ENCODE measurements at places on chromosomes 1 and 21.

GRCh38 chr1:247998811-247999210 is 14.6 kb upstream of the OR2L5 start:
- no peak for DNase-seq

GRCh38 chr1:51101976-51102375 is at the start of gene C1orf185:
Gene C1orf185 (plus strand): TSS chr1:51102228. CDS start chr1:51102234, 6 bp downstream.
- no peak for DNase-seq

DNA sequence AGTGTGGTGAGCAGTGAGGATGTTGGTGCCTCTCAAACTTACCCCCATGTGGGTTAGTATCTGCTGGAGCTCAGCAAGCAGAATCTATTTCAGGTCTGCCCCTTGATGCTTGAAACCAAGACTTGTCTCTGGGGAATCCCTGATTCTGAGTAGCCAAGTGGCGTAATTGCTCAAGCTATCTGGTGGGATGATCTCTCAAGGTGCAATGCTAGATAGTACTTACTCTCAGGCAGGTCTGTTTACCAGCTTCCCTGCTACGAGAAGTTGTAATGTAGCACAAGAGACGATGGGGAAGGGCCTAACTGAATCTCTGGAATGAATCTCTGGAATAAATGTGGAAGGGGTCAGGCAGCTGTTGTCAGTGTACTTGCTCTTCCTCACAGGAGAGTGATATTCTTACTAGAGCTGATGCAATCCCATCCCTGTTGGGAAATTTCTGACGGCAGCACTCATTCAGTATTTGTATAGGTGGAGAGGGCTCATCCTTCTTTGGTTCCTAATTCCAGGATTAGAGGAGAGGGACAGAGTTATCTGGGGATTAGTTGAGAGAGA is 65.4 kb downstream of the MACF1 start:
- DNase-seq: peak; percentile 55

- DNase-seq: no peak
Observed at GRCh38 chr1:104403883-104404282, 654.2 kb downstream of the AMY1C start.

GRCh38 chr1:235101558-235102258 is 26.9 kb downstream of the TOMM20 start:
- no peak for DNase-seq

GRCh38 chr1:203026031-203026665 is at the start of gene PPFIA4:
Gene PPFIA4 (plus strand): TSS chr1:203026491. CDS start chr1:203039009, 12,518 bp downstream.
- peak; percentile 89 for DNase-seq

- no peak for DNase-seq
Observed at GRCh38 chr1:44651069-44651468, 23.2 kb downstream of the TMEM53 start.

GRCh38 chr1:80054129-80054528 is 1047.6 kb upstream of the ADGRL4 start:
- no peak for DNase-seq

- peak; percentile 66 for DNase-seq
Observed at GRCh38 chr1:61741711-61742619, at the start of gene PATJ. Gene PATJ (plus strand): TSS chr1:61742480. CDS start chr1:61762893, 20,413 bp downstream.

DNA sequence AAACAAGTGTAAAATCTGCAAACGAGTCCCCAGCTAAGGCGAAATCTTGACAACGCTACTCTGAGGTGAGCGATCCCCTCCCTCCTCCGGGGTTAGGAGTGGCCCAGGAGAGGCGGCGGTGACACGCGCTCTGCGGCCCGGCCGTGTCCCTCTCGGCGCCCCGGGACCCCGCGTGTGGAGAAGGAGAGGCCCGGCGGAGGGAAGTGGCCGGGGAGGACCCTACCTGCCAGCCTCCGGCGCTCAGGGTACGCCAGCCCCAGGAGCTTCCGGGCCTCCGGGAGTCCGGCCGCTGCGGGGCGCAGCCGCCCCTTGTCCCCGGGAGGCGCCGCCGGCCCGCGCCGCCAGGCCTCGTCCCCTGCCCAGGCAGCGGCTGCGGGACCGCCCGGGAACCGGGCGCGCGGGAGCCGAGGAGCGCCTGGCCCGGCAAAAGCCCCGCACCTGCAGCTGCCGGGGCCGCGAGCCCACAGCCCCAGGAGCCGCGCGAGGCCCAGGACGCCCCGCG is 543 bp downstream of the ABCB10 start:
- no peak for DNase-seq

DNA sequence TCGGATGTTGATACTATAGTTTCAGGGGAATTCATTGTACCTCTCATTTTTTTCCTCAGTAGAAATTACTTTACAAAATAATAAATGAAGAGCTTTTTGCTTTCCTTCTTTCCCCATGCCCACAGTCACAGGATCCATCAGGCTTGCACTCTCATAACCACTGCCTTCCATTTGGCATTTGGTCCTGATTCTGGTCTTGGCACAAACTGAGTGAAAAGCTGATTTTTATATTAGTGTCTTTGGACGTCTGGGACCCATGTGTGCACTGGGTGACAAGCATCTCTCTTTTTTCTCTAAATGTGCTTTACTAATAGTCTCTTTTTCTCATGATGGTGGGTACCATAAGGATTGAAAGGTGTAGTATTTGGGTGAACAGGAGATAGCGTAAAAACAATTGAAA is 2.8 kb downstream of the ELAVL4 start:
- DNase-seq: no peak

DNA sequence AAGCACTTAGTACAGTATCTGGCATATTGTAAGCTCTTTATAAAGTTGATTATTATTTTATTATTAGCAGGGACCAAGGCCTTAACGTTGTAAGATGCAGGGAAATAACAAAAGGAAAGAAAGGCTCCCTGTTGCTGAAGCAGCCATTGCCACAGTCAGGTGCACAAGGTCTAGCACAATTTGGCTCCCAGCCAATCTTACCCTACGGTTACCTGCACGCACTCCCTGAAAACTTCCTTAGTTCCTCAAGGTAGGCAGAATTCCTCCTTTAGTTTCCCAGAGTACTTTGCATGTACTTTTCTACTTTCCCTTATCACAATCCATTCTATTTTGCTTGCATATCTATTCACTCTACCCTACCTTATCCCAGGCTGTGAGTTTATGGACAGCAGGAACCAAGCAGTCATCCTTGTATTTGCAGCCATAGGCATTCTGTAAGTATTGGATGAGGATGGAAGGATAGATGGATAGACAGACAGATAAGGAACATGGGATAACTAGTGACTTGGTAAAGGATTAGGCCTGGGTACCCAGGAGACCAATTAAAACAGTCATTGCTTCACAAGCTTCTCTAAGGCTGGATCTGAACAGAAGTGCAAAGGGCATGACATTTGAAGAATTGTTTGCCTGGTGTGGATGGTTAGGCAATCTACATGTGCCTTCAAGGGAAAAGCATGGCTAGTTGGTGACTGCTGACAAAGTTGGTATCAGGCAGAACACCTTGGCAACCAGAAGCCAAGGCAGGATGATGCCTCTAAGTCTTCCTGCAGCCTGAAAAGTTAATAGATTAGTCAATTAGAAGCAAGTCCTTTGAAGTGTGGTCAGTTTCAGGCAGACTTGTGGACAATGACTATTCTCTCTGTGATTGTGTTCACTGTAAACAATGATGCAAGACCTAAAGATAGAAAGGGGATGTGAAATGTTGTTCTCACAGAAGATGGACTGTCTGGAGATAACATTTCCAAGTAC is 20.8 kb upstream of the JAK1 start:
- DNase-seq: no peak

DNA sequence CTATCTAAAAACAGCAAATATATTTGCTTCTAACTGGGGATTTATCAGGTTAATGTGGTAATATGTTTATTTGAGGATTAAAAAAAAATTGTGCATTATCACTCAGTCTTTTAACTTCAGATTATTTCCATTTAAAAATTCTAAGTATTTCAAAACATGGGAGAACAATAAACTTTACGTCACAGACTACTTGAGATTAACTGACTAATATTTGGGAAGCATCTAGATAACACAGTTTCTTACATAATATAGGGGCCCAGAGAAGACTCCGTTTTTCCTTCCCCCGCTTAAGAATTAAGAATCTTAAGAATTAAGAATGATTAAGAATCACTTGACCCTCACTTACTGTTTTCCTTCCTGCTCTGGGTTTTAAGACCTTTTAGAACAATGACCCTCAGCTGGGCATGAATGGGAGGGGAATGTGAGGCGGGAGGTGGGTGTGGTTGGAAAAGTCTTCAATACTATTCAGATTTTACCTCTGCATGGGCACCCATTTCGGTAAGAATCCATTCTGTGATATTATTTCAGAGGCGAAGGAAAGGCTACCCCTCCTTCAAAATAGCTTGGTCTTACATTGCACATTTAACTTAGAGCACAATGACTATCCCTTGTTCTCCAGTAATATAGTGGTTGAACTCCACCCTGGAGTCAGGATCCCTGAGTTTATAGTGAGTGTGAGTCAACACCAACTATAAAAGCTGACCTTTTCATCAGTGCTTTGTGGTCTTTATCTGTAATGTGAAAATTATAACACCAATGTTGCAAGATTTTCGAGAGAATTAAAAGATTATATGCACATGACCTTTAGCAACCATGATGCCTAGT is 821.3 kb downstream of the USP25 start:
- DNase-seq: no peak

- DNase-seq: no peak
Observed at GRCh38 chr1:39272027-39272797, 67.7 kb downstream of the MACF1 start.

DNA sequence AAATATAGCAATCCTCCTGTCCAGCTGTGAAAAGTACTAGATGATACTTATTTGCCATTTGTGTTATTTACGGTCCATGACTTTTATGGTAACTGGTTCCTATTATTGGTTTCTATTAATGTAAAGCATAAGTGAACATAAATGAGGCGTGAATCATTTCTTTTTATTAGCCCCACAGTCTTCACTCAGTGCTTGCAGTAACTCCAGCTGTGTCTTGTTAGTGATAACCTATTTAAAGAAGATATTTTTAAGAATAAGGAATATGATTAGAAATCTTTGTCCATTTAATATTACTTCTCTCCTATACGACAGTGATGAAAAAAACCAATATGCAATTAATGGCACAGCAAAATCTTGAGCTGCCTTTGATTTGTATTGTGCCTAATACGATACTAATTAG is 149.9 kb downstream of the SPATA17 start:
- no peak for DNase-seq

- DNase-seq: no peak
Observed at GRCh38 chr1:73587080-73587479, 610.9 kb downstream of the LRRIQ3 start.

- peak; percentile 85 for DNase-seq
Observed at GRCh38 chr1:225896937-225897549, 8.1 kb upstream of the LEFTY1 start.

- no peak for DNase-seq
Observed at GRCh38 chr1:5951846-5952410, 40.3 kb downstream of the NPHP4 start.

GRCh38 chr1:114025609-114026401 is 46.5 kb downstream of the OLFML3 start:
- DNase-seq: no peak

DNA sequence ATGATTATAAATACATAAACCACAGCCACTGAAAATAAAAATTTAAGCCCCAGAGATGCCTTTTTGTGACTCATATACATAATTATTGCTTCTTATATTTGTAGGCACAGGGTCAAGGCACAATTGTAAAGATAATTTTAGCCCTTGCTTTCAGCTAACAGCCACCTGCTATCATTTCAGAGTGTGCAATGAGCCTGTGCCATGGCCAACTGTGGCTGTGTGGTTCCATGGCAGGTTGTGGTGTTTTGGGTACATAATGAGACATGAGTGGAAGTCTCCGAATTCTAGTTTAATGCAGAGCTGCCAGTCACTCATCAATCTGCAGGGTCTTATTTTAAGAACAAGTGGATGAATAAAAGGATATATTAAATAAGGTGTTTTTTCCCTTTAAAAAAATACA is 346.9 kb upstream of the SNX7 start:
- DNase-seq: no peak

- no peak for DNase-seq
Observed at GRCh38 chr21:42578034-42578433, 64.4 kb downstream of the SLC37A1 start.
